ENCODE measurements at places on chromosomes 5 and 9. TPM values are rescaled to one million over a fixed set of nuclear protein-coding genes. Genes with fewer than 3 reads are reported as not detected.

- peaks cover 57% of the 10 kb centered on the region for H3K36me3 ChIP-seq
- peak overlapping the region; percentile 100 for H3K27ac ChIP-seq
- H3K4me1 ChIP-seq: peaks cover 97% of the 10 kb centered on the region
- H3K27me3 ChIP-seq: no peaks in the 10 kb centered on the region
- DNase-seq: no peak
Observed at GRCh38 chr9:89425921-89426383, 72.0 kb downstream of the SEMA4D start.

- no peaks in the 10 kb centered on the region for H3K4me1 ChIP-seq
- no peak overlapping the region for H3K27ac ChIP-seq
- no peak for DNase-seq
- H3K4me3 ChIP-seq: no peak overlapping the region
- no peaks in the 10 kb centered on the region for H3K27me3 ChIP-seq
Observed at GRCh38 chr9:18238752-18239447, 235.1 kb upstream of the ADAMTSL1 start.

DNA sequence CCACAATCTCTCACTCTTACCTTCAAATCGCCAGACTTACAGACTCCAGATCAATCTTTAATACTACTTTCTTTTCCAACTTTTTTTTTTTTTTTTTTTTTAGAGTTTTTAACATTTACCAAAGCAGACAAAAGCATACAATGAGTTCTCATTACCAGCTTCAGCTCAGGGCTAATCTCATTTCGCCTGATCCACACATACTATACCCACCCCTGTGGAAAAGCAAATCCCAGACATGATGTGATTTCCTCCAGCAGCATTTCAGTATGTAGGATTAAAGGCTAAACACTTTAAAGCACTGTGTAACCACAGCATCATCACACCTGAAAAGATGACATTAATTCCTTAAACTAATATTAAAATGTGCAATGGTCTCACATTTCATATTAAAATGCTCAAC lies 138.8 kb upstream of the RETREG1 start:
- no peak overlapping the region for H3K27ac ChIP-seq
- H3K4me1 ChIP-seq: peaks cover 6% of the 10 kb centered on the region
- H3K36me3 ChIP-seq: no peaks in the 10 kb centered on the region
- H3K4me3 ChIP-seq: no peak overlapping the region
- no peak for DNase-seq

DNA sequence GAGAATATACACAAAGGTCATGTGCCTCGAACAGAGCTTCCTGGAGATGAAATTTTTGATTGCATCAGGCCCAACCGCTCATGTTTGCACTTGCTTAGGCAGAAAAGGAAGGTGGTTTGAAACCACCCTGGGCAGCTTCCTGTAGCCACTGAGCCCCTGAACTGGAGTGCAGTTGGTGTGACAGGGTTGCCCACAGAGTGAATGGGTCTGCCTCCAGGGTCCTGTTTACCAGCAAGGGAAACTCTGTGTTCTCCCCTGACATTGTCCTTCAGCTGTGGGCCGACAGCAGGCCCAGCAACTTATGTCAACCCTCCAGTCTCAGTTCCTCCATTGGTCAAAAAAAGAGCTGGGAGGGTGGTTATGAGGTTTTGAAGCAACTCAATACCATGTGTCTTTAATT lies 289.6 kb downstream of the KIF4B start:
- H3K4me1 ChIP-seq: no peaks in the 10 kb centered on the region
- no peaks in the 10 kb centered on the region for H3K36me3 ChIP-seq
- H3K27ac ChIP-seq: no peak overlapping the region

GRCh38 chr5:141508440-141508797 lies 19.5 kb downstream of the PCDHGC5 start:
- H3K27me3 ChIP-seq: no peaks in the 10 kb centered on the region
- H3K36me3 ChIP-seq: peaks cover 3% of the 10 kb centered on the region
- no peak overlapping the region for H3K4me3 ChIP-seq
- no peak overlapping the region for H3K27ac ChIP-seq

WWC1 gene
- total RNA-seq: 0.70 TPM

GRCh38 chr5:11075035-11075805 lies 314.2 kb upstream of the DAP start:
- H3K4me1 ChIP-seq: no peaks in the 10 kb centered on the region
- DNase-seq: no peak
- H3K4me3 ChIP-seq: no peak overlapping the region
- no peaks in the 10 kb centered on the region for H3K27me3 ChIP-seq
- H3K27ac ChIP-seq: no peak overlapping the region
- H3K36me3 ChIP-seq: no peaks in the 10 kb centered on the region

- H3K4me1 ChIP-seq: peaks cover 56% of the 10 kb centered on the region
- peaks cover 29% of the 10 kb centered on the region for H3K36me3 ChIP-seq
- H3K27ac ChIP-seq: peak overlapping the region; percentile 95
- no peak for DNase-seq
- H3K4me3 ChIP-seq: peak overlapping the region; percentile 99
Observed at GRCh38 chr5:154444556-154445421, 1.0 kb upstream of the SAP30L start.

DNA sequence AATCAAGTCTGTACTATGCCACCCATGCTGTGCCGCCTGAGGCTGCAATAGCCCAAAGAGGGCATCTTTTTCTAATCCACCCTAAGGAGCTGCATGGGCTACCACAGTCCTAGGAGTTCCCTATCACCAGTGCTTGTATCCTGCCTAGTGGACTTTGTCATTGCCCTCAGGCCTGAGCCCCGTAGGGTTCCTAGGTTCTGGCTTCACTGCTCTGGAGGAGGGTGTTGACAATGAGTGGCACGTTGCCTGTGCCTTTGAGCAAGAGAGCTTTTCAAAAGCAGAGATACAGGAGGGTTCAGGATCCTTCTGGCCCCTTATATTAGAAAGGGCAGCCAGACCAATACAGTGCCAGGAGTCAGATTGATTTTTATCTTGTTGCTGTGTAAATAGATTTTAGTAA lies 93.0 kb downstream of the PRDM6 start:
- no peak overlapping the region for H3K27ac ChIP-seq
- H3K27me3 ChIP-seq: peaks cover 13% of the 10 kb centered on the region
- no peak for DNase-seq
- no peaks in the 10 kb centered on the region for H3K4me1 ChIP-seq

- no peak overlapping the region for H3K4me3 ChIP-seq
- H3K27me3 ChIP-seq: peaks cover 3% of the 10 kb centered on the region
- peaks cover 5% of the 10 kb centered on the region for H3K4me1 ChIP-seq
- H3K27ac ChIP-seq: no peak overlapping the region
- DNase-seq: no peak
Observed at GRCh38 chr5:55568654-55569512, 34.1 kb upstream of the PLPP1 start.

- no peaks in the 10 kb centered on the region for H3K4me1 ChIP-seq
- DNase-seq: no peak
- H3K27ac ChIP-seq: no peak overlapping the region
- H3K27me3 ChIP-seq: no peaks in the 10 kb centered on the region
- H3K36me3 ChIP-seq: no peaks in the 10 kb centered on the region
Observed at GRCh38 chr5:124725040-124725434, 21.4 kb downstream of the ZNF608 start.

Measured in activated T-helper 1 cell treated with anti-CD3 and anti-CD28 coated beads, Interleukin-12 subunit alpha, Interleukin-12 subunit beta, Interleukin-2, Interleukin-4 antibody, amounts not matched to agents 30 ng/mL and 10 ng/mL and 1 ng/mL, durations not matched to agents 14 hours and 24 hours and 36 hours (primary cell).